Esophagus squamous epithelium (tissue), 5 donors: ENCODE measurements at places on chromosomes 2 and 18.

- no peak for DNase-seq
These were observed 6.1 kb downstream of the SOS1 start for GRCh38 chr2:39114771-39115170.

GRCh38 chr2:16546128-16546754 is 119.4 kb downstream of the CYRIA start:
- DNase-seq: no peak

DNA sequence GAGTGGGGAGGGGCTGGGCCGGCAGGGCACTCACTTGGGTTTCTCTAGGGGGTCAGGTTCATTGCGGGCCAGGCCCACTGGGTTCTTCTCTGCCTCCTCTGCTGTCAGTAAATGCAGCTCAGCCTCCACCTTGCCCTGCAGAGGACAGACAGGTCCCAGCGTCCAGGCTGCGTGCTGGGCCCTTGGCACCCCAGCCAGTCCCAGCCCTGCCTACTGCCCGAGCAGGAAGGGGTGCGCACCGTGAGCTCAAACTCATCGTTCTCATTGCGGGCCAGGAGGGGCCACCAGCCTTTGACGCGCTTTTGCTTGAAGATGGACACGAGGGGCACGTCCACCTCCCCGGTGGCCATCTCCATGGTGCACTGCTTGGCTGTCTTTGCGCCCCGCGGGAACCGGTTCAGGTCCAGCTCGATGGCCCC is 17.3 kb downstream of the OTOF start:
- DNase-seq: no peak

DNA sequence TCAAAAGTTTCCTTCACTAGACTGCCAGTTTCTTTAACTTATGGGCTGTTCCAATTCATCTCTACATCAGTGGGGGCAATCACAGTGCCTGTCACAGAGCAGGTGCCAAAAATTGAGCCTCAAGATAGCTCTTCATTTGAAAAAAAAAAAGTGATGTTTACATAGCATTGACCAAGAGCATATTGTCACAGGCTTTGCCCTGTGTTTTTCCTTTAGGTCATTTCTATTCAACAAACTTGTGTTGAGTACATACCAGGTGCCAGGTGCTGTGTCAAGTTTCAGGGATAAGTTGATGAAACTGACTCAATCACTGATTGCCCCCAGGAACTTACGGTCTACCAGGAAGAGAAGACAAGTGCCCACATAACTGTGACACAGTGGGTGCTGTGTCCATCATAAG is 22.2 kb upstream of the NT5C1B start:
- DNase-seq: no peak

- DNase-seq: no peak
These were observed 677.0 kb downstream of the NYAP2 start for GRCh38 chr2:226076529-226076928.

DNA sequence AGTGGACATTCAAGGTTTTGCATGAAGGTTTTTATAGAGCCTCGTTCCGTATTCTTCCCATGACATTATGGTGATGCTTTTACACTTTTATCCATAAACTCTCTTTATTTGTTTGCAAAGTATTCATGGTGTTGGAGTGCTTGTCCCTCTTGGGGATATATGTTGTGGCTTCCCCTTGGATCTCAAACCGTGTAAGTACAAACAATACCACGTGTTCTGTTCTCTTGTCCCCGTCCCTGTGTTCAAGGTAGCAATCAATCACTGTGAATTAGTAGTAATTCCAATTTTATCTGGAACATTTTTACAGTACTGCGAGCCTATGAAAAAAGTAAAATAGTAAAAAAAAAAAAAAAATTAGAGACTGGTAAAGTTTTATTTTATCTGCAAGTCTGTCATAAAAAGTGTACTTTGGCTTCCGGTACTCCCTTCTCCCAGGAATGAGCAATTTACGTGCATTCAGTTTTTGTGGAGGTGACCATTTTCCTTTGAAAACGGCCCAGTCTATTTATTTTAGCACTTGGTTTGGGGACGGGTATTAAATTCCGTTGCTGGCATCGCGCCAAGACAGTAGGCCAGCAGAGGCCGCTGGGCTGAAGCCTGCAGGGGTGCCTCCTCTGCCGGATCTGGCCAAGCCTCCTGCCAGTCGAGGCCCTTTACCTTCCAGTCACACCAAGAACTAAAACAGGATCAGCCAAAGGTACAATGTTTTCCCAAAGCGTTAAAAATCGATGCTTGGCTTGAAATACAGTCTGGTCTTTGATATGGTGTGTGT is 175.7 kb downstream of the SOCS6 start:
- no peak for DNase-seq

DNA sequence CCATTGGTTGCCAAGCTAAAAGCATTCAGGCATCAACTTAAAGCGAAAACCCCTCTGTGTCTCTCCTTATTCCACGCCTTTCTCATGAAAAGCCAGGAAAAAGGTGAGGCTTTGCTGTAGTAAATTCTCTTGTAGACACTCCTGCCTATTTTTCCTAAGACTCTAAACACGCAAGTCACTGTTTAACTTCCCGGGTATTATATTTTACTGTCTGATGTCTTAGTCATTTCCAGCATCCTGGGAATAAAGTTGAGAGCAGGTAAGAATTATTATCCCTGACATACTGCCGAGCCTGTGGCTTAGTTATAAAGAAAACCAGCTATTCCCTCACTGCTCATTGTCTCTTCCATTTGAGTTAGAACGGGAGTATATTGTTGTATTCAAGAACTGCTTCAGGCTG is 112.4 kb upstream of the GATA6 start:
- no peak for DNase-seq

GRCh38 chr2:231611273-231612108 is 18.8 kb downstream of the TEX44 start:
- no peak for DNase-seq

GRCh38 chr2:23566241-23567142 is 181.5 kb downstream of the KLHL29 start:
- DNase-seq: no peak

- DNase-seq: no peak
These were observed 61.6 kb upstream of the CD302 start for GRCh38 chr2:159859583-159859982.

GRCh38 chr2:159217676-159218075 is 68.8 kb downstream of the WDSUB1 start:
- DNase-seq: no peak

DNA sequence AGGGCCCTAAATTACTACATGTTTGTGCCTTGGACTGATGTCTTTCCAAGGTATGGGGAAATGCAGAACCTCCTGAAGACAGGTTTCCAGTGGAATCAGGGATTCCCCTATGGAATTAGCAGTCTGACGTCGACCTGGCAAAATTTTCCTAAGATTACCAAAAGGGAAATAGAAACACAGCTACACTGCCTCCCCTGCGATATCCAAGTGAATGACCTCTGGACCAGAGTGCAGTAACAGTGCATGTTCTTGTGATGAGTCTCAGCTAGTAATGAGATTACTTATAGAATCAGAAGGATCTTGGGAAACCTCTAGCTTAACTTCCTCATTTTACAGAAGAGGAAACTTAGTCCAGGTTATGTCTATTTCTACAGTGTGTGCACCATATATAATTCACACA is 21.3 kb upstream of the CHST9 start:
- no peak for DNase-seq

DNA sequence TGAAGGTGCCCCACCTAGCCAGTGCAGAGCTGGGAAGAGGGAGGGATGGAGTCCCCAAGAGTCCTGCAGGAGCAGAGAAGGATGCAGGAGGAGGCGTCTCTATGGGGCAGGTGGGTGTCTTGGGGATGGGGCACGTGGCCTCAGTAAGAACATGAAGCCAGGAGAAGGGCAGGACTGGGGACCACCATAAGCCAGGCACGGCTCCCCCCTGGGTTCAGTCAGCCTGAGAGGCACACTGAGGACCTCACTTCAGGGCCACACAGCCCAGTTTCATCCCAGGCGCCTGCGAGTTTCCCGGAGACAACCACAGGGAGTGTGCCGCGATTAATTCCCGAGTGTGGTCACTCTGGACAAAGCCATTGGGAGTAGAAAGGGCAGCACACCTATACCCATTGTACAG is 120.3 kb downstream of the GYPC start:
- no peak for DNase-seq

- DNase-seq: no peak
These were observed 134.7 kb downstream of the EML6 start for GRCh38 chr2:54858021-54858681.

- no peak for DNase-seq
These were observed 366.9 kb upstream of the ZEB2 start for GRCh38 chr2:144886862-144887261.
